ENCODE measurements at places on chromosomes 1 and 21. TPM values are rescaled to one million over a fixed set of nuclear protein-coding genes. Genes with fewer than 3 reads are reported as not detected.

The MAP10 gene
- total RNA-seq, result 0.56 TPM

The B3GALT2 gene
- 2.1 TPM for total RNA-seq

The RASSF5 gene
- total RNA-seq, result 2.3 TPM

The DNAH14 gene
- total RNA-seq, result 70.3 TPM

The HP1BP3 gene
- total RNA-seq, result 298 TPM

The FAM167B gene
- 0.57 TPM for total RNA-seq

The CASQ1 gene
- not detected for total RNA-seq

The KIF26B gene
- total RNA-seq, result 0.13 TPM

The CELA3A gene
- not detected for total RNA-seq

The BRINP3 gene
- 0.41 TPM for total RNA-seq

The AGMAT gene
- total RNA-seq, result not detected

The KNCN gene
- total RNA-seq, result not detected

The CRP gene
- not detected for total RNA-seq

The PLA2G2F gene
- total RNA-seq, result not detected

The S100A7A gene
- total RNA-seq, result not detected

The GSTM2 gene
- total RNA-seq, result 2.9 TPM

The RAB3B gene
- 0.98 TPM for total RNA-seq

The HSD3B2 gene
- total RNA-seq, result not detected

The DNALI1 gene
- total RNA-seq, result not detected

The ATP1A4 gene
- total RNA-seq, result not detected

The KRTAP19-3 gene
- total RNA-seq, result not detected

The KCNH1 gene
- total RNA-seq, result 2.0 TPM

The PLA2G4A gene
- 0.98 TPM for total RNA-seq

The SLC25A24 gene
- 28.7 TPM for total RNA-seq

The JAM2 gene
- total RNA-seq, result not detected

The TSHB gene
- not detected for total RNA-seq

The IGSF8 gene
- 30.3 TPM for total RNA-seq

The CCDC185 gene
- total RNA-seq, result not detected

The NBPF10 gene
- total RNA-seq, result 1.4 TPM

The THEM5 gene
- not detected for total RNA-seq

The TNFRSF8 gene
- 0.85 TPM for total RNA-seq

The HES3 gene
- not detected for total RNA-seq

The MYOG gene
- not detected for total RNA-seq

The LRRC47 gene
- 53.4 TPM for total RNA-seq

The SPRR3 gene
- total RNA-seq, result not detected

The SPATA45 gene
- not detected for total RNA-seq

The FNDC5 gene
- 0.23 TPM for total RNA-seq

The CRYBG2 gene
- total RNA-seq, result 0.03 TPM

The ERG gene
- not detected for total RNA-seq

The KLHDC8A gene
- 0.19 TPM for total RNA-seq

The KIF17 gene
- 0.40 TPM for total RNA-seq

The C1orf116 gene
- 0.04 TPM for total RNA-seq

The FNDC10 gene
- 3.6 TPM for total RNA-seq

The HSPB7 gene
- not detected for total RNA-seq

The GJC2 gene
- 3.3 TPM for total RNA-seq

The SLC35E2B gene
- total RNA-seq, result 19.3 TPM

The DIRAS3 gene
- 0.27 TPM for total RNA-seq

The ABCA4 gene
- total RNA-seq, result not detected

The SPATA1 gene
- total RNA-seq, result 0.98 TPM

Data from A375 (cell line).